Activated CD4-positive, alpha-beta T cell treated with anti-CD3 and anti-CD28 coated beads, Interleukin-2, Interleukin-6, amounts not matched to agents 100 ng/mL and 50 ng/mL, durations not matched to agents 16 hours and 8 hours (primary cell): ENCODE measurements at places on chromosomes 13 and 19.

GRCh38 chr13:67554746-67555452 is 324.8 kb upstream of the PCDH9 start:
- DNase-seq: no peak

GRCh38 chr13:75870397-75870903 is 234.3 kb downstream of the LMO7 start:
- peak; percentile 23 for DNase-seq

DNA sequence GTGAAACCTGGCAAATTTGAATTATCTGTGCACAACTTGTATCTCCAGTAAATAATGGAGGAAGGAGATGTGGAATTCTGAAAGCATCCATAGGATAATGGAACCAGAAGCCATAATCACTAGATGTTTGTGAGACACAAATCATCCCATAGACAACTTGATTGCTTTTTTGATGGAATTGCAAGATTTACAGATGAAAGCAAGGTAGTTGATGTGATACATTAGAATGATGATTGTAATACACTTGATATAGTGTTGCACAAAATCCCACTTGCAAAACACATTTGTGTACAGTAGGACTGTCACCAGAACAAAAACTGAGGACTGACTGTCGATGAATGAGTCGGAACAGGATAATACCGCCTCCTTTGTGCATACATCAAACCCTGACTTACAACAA is 178.3 kb downstream of the IRS2 start:
- DNase-seq: no peak

DNA sequence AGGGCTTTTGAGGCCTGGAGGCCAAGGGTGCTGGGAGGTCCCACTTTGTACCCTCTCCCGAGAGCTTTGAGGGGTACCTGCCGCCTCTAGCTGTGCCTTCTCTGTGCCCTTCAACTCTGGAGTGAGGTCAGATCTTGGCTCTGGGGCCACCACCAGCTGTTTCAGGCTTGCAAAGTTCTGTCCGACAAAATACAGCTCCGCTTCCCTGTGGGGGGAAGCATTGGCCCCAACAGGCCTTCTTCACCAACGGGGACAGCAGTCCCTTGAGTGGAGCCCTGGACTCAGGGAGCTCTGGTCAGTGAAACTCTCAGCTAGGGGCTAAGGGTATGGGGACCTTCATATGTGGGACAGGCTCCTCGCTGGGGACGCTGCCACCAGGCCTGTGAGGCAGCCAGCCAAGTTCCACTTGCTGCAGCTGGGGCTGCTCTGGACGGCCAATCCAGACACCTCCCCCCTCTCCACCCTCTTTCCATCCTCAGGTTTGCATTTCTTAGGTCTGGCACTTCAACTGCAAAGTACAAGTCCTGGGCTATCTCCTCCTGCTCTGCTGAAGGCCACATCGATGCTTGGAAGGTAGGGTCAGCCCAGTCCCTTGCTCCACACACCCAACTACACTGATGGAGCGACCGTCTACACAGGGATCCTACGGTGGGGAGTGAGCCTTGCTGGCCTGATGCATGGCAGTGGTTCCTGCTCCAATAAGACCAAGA is 46.8 kb downstream of the C13orf46 start:
- DNase-seq: no peak

DNA sequence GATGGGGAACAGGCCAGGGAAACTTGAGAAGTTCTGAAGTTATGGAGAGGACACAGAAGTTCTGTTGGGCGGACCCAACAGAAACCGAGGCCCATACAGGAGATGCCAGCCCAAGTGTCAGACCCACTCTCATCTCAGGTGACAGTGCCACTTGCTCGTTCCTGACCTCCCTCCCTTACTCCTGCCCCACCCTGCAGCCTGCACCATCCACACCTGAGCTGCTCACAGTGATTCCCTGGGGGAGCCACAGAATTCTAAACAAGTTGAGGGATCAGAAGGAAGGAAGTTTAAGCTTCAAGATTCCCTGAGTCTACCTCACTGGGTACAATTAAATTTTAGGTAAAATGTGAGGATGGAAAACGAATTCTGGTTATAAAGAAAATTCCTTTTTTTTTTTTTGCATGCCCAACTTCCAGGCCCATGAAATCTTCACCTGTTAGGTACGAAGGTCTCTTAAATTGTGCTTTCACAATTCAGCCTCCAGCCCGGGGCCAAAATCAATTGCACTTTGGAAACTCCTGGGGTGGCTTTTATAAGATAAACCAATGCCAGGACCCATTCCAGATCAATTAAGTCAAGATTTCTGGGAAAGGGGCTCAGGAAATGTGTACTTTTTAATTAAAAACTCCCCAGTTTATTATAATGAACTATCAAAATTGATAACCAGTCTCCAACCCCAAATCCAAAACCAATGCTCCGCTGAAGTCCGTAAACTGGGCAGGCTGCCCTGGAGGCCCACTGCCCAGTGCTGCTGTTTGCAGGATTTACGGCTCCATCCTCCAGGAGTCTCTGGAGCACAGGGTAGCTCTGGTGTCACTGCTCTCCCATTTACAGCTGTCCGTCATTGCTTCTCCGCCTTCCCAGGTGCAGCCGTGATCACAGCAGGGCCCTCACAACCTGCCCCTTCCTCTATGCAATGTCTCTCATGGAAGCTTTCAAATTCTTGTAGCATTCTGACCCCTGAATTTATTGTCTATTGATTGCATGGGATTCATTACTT is 643.5 kb downstream of the UQCRFS1 start:
- DNase-seq: no peak

- DNase-seq: no peak
These were observed 81.3 kb downstream of the SLC7A1 start for GRCh38 chr13:29513981-29514719.

DNA sequence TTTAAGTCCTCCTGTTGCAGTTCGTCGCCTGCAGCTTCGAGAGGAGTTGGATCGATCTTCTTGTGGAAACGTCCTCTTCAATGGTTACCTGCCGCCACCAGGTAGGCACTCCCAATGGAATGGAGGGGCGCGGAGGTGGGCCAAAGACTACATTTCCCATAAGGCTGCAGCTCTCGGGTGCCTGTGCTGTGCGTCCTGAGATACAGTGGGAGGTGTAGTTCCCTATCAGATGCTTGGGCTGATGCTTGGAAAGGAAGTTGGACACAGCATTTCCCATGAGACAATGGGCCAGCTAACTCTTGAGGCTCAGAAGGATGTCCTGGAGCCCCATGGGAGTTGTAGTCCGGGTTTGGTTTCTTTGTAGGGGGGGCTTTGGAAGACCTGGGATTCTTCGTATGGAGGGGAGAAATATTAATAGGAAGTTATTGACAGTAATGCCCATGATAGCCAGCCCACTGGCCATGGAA is 1.8 kb downstream of the SHKBP1 start:
- no peak for DNase-seq

GRCh38 chr13:21694831-21695230 is 24.0 kb downstream of the FGF9 start:
- no peak for DNase-seq

- peak; percentile 29 for DNase-seq
These were observed 16.3 kb downstream of the POP4 start for GRCh38 chr19:29622166-29623070.

DNA sequence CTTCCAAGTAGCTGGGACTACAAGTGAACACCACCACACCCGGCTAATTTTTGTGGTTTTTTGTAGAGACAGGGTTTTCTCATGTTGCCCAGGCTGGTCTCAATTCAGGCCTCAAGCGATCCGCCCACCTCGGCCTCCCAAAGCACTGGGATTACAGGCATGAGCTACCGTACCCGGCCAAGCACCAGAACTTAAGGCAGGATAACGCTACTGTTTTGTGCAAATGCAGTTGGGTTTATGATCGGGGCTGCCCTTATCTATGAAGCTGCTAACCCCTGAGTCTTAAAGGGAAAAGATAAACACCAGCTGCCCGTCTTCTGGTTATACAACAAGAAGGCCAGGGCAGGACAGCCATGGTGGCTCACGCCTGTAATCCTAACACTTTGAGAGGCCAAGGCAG is 12.6 kb upstream of the TM6SF2 start:
- DNase-seq: no peak

GRCh38 chr13:32254916-32255723 is 60.0 kb downstream of the ZAR1L start:
- DNase-seq: no peak

DNA sequence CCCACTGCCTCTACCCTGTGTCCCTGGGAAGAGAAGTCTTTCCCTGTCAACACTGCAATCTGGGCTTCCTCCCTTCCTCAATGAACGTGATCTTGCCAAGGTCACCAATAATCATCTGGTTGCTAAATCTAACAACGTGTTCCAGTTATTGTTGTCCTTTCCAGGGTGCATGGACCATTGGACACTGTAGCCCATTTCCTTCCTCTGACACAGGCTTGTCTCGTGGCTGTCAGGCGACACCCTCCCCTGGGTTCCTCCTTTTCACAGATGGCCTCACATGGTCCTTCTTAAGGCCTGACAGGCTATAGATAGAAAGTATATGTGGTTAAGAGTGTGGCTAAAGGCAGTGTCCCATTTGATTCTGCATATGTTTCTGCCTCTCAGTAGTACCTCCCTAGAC is 67.7 kb upstream of the STARD13 start:
- no peak for DNase-seq

DNA sequence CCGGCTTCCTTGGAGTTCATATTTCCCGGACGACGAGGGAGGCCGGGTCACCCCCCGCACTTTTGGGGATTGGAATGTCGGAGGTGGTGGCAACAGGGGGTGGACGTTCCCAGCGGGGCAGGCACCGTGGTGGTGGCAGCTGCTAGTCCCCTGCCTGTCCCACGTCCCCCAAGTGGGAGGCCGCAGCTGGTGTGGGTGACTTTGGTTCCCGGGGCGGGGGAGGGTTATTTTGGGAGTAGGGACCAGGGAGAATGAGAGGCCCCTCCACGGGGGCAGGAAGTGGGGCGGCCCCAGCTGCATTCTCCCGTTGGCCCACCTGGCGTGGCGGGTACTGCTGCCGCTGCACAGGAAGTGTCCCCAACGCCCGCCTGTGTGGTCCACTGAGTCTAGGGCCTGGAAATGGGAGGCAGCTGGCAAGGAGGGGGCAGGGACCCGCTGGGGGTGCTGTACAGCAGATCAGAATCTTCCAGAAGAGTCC is 11.1 kb upstream of the PLIN3 start:
- DNase-seq: no peak

DNA sequence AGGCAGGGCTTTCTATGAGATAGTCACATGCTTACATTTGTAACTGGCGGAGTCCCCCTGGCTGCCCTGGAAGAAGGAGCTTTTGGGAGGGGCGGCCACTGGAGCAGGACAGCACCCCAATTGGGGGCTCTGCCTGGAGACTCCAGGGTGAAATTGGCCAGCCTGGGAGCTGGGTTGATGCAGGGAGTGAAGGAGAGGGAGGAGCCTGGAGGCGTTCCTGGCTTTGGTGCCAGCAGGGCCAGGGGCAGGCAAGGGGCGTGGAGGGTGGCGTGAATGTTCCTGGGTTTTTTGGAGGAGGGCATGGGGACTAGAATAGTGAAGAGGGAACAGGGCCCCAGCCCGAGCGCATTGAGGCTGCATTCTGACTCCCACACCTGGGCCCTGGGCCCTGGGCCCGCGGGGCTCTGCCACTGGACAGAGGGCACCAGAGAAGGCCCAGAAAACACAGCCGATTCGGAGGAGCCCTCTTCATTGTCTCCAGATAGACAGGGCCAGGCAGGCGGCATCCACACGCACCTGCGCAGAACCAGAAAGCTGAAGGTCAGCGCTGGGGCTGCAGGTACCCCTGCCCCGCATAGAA is 29.5 kb downstream of the COMP start:
- DNase-seq: no peak

- peak; percentile 80 for DNase-seq
These were observed 892 bp downstream of the TRIR start for GRCh38 chr19:12733369-12734214.

DNA sequence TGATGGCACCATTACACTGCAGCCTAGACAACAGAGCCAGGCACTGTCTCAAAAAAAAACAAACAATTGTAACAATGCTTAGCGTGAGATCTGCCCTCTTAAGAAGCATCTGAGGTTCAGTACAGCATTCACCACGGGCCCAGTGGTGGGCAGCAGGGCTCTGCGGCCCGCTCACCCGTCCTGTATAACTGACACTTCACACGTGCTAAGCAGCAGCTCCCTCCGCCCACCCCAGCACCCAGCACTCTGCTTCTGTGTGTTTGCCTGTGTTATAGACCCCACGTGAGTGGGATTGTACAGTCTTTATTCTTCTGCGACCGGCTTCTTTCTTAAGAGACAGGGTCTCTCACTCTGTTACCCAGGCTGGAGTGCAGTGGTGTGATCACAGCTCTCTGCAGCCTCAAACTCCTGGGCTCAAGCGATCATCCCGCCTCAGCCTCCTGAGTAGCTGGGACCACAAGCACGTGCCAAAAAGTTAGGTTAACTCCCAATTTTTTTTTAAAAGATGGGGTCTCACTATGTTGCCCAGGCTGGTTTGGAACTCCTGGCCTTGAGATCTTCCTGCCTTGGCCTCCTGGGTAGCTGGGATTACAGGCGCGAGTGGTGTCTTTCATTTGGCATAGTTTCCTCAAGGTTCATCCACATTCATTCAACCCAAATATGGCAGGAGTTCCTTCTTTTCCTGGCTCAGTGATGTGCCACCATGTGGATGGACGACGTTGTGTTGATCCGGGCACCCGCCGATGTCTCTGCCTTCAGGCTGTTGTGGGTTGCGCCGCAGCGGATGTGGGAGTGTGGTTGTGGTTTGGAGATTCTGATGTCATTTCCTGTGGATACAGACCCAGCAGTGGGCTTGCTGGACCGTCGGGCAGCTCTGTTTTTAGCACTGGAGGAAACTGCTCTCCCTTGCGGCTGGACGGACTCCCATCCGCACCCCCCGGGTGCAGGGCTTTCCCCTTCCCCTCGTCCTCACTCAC is 170.0 kb downstream of the KDM4B start:
- peak; percentile 91 for DNase-seq

GRCh38 chr19:41787055-41787454 is 9.3 kb upstream of the CEACAM3 start:
- no peak for DNase-seq
